ENCODE measurements at places on chromosomes 16 and 17.

- no peaks in the 10 kb centered on the region for H3K27me3 ChIP-seq
- H3K4me1 ChIP-seq, result no peaks in the 10 kb centered on the region
- no peak overlapping the region for H3K27ac ChIP-seq
- no peak overlapping the region for H3K4me3 ChIP-seq
- DNase-seq, result no peak
Observed at GRCh38 chr16:49632086-49632794, 223.7 kb downstream of the ZNF423 start.

DNA sequence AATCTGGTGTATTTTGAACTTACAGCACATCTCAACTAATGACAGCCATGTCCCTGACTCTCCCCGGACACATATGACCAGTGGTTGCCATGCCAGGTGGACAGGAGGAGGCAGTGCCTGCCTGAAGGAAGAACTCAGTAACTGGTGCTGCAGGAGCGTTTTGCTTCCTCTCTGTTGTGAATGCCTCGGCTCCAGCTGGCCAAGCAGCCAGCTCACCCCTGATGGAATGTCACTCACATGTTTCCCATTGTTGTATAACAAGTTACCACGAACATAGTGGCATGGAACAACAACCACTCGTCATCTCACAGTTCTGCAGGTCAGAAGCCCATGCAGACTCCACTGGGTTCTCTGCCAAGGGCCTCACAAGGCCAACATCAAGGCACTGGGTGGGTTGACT lies 20.1 kb upstream of the IRF8 start:
- peaks cover 8% of the 10 kb centered on the region for H3K27me3 ChIP-seq
- peaks cover 43% of the 10 kb centered on the region for H3K4me1 ChIP-seq
- DNase-seq, result no peak

GRCh38 chr16:9340526-9341256 lies 249.2 kb downstream of the HAPSTR1 start:
- H3K27me3 ChIP-seq, result peaks cover 2% of the 10 kb centered on the region
- H3K36me3 ChIP-seq, result no peaks in the 10 kb centered on the region
- no peaks in the 10 kb centered on the region for H3K4me1 ChIP-seq
- no peak overlapping the region for H3K4me3 ChIP-seq
- no peak for DNase-seq
- no peak overlapping the region for H3K27ac ChIP-seq

- no peak overlapping the region for H3K4me3 ChIP-seq
- H3K27me3 ChIP-seq, result no peaks in the 10 kb centered on the region
- no peaks in the 10 kb centered on the region for H3K4me1 ChIP-seq
- no peak for DNase-seq
- no peak overlapping the region for H3K27ac ChIP-seq
Observed at GRCh38 chr16:52649870-52650269, 102.9 kb upstream of the TOX3 start.
